Pancreas (tissue), 10 donors: ENCODE measurements at places on chromosomes 1 and 21. TPM values are rescaled to one million over a fixed set of nuclear protein-coding genes. Genes with fewer than 3 reads are reported as not detected.

The RGS5 gene
- 32.4 TPM for total RNA-seq

The TTC22 gene
- total RNA-seq: 8.6 TPM

DNA sequence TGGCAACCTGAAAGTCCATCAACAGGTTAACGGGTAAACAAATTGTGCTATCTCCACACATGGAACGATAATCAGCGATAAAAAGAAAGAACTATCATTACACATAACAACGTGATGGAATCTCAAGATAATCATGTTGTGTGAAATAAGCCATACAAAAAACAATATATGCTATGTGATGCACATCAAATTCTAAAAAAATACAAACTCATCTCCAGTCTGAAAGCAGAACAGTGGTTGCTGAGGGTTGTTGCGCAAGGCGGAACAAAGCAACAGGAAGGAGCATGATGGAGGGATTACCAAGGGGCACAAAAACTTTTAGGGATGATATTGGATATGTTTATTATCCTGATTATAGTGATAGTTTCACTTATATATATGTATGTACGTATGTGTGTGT lies 324.8 kb downstream of the VAV3 start:
- H3K36me3 ChIP-seq: no peaks in the 10 kb centered on the region
- no peaks in the 10 kb centered on the region for H3K27me3 ChIP-seq
- H3K27ac ChIP-seq: no peak overlapping the region
- DNase-seq: no peak

- no peaks in the 10 kb centered on the region for H3K4me1 ChIP-seq
- no peaks in the 10 kb centered on the region for H3K27me3 ChIP-seq
- no peak overlapping the region for H3K27ac ChIP-seq
- no peak for DNase-seq
- peaks cover 4% of the 10 kb centered on the region for H3K36me3 ChIP-seq
- no peak overlapping the region for H3K4me3 ChIP-seq
Observed at GRCh38 chr1:243351337-243351736, 95.5 kb downstream of the SDCCAG8 start.

DNA sequence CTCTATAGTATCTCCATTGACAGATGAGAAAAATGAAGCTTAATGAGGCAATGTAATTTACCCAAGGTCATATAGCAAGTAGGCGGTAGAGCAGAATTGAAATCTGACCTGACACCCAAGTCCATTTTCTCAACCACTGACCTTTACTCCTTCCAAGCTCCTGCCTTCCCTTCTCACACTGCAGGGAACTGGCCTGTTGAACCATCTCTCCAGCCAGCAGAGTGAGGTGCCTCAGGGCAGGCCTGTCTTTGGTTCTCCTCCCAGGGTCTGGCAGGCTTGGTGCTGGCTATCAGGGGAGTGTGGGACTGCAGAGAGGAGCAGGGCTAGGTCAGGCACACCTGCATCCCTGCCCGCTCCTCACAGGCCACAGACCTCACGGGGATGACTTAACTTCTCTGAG lies 126.8 kb downstream of the BEND5 start:
- no peaks in the 10 kb centered on the region for H3K27me3 ChIP-seq
- H3K4me3 ChIP-seq: no peak overlapping the region
- H3K4me1 ChIP-seq: no peaks in the 10 kb centered on the region
- no peak overlapping the region for H3K27ac ChIP-seq
- H3K36me3 ChIP-seq: no peaks in the 10 kb centered on the region
- DNase-seq: no peak

The CLCNKA gene
- total RNA-seq: 1.4 TPM

DNA sequence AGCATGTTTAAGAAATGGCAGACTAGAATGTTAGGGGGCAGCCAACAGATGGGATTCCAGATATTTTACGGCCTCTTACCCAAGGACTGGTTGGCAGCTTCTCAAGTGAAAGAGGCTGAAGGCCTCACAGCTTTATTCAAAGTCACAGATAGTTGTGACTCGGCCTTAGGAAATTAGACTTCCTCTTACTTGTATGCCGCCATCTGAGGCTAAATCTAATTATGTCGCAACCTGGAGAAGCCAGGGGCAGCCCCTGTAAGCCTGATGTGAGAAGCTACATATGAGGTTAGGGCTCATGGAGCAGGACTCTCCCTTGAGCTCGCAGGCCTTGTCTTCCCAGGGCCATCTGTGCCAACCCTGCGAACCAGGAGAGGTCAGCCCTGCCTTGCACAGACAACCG lies 352.5 kb downstream of the HHAT start:
- H3K4me3 ChIP-seq: no peak overlapping the region
- H3K4me1 ChIP-seq: no peaks in the 10 kb centered on the region
- no peaks in the 10 kb centered on the region for H3K27me3 ChIP-seq
- no peak overlapping the region for H3K27ac ChIP-seq

DNA sequence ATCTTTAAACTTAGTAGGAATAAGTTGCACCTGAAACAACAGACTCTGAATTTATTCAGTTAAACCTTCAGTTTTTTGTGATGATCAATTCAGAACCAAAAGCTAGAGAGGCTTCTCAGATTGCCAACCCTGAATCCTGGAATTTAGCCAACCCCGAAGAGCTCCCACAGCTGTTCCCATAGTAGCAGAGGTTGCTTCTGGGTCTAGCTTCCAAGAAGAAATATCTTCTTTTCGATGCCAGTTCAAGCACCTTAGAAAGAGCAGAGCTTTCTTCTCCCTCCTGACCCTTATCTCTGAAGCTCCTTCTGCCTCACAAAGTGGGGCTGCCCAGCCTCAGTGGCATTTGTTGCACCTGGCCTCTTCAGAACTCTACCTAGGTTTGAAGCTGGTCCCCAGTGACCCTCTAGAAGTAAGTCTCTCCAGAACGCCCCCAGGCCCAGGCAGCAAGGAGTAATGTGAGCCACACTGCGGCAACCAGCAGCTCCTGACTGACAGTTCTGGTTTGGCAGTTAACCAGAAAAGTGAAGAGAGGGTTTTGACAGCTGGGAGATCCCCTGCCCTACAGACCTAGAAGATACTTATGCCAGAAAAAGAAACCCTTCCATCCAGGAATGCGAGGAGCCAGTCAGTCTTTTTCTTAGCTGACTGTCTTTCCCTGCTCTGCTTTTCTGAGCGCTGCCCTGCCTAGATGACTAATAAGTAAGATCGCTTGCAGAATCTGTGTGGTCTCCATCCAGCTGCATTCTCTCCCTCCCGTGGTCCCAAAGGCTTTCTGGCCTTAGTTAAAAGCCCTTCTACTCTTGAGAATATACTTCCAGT lies 165.9 kb downstream of the ADGRL4 start:
- DNase-seq: no peak
- no peak overlapping the region for H3K27ac ChIP-seq
- no peak overlapping the region for H3K4me3 ChIP-seq
- no peaks in the 10 kb centered on the region for H3K27me3 ChIP-seq
- H3K4me1 ChIP-seq: no peaks in the 10 kb centered on the region
- no peaks in the 10 kb centered on the region for H3K36me3 ChIP-seq

The SLAMF8 gene
- 1.7 TPM for total RNA-seq

DNA sequence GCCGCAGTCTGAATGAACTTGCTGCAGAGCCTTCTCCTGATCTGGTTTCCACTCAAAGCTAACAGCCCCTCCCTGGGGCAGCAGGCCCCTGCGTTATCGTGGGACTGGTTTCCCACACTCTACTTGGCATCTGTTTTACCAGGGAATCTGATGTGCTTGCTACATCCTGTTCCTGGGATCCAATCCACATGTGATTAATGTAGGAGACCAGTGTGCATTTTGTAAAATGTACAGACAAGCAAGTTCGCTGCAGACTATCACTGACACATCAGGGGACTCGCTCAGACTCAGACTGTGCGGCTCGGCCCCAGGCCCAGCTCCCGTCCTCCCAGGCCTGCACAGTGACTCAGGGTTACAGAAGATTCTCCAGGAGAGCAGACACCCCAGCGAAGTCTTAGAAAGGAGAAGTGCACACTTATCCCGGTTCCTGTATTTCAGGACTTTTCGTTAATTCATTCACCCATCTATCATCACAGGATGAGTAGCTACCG lies 340.1 kb downstream of the MATN1 start:
- H3K27ac ChIP-seq: no peak overlapping the region
- H3K36me3 ChIP-seq: no peaks in the 10 kb centered on the region
- no peak overlapping the region for H3K4me3 ChIP-seq
- H3K4me1 ChIP-seq: no peaks in the 10 kb centered on the region
- DNase-seq: no peak

DNA sequence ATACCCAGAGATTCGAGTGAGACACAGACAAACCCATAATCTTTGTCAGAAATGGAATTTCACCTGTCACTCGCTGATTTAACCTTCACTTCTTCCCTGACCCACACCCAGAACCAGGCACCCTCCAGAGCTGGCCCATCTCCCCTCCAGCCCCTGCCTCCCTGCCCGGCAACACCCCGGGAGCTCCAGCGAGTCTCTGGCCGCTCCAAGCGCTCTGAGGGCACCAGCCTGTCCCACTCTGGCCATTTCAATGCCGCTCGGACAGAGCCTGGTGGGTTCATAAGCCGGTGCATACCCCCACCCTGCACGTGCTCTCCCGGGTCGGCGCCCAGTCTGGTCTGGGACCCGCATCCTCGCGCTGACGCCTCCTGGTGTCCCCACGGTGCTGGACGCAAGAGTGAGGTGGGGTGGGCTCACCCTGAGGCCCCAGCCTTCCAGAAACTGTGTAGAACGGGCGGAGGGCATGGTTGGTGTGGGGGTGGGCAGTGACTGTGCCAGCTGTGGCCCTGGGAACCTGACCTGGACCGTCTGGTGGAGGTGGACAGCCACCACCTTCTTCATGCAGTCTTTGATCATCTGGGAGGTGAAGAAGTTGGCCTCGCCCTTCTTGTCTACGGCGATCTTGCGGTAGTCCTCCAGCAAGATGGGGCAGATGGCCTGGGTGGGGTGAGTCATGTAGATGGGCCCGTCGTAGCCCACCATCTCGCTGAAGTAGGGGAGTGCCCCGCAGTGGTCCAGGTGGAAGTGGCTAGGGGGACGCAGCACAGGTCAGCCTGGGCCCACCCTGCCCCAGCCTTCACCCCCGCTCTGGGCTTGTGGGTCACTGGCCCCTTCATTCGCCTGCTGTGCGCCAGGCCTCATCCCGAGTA lies 5.4 kb downstream of the INTS11 start:
- H3K4me1 ChIP-seq: peaks cover 6% of the 10 kb centered on the region
- no peak overlapping the region for H3K27ac ChIP-seq
- H3K36me3 ChIP-seq: peaks cover 16% of the 10 kb centered on the region
- H3K4me3 ChIP-seq: no peak overlapping the region
- DNase-seq: no peak

DNA sequence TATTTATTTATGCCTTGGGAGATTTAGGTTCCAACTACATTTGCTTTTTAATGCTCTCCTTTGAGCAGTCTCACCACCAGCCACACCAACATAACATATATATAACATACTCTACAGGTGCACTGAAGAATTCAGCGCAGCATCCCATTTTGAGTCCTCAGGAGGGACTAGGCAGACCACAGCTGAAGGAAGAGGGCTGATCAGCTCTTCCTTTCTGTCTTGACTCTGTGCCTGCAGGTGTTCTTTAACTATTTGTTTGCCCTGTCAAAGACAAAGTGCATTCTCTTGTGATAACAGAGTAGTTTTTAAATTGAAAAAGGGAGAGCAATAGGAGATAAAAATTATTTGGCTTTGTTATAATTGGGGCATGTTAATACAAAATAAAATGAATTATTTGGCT lies 17.0 kb downstream of the HIPK1 start:
- DNase-seq: no peak
- H3K36me3 ChIP-seq: peaks cover 3% of the 10 kb centered on the region
- no peaks in the 10 kb centered on the region for H3K27me3 ChIP-seq
- no peak overlapping the region for H3K27ac ChIP-seq
- H3K4me3 ChIP-seq: no peak overlapping the region

DNA sequence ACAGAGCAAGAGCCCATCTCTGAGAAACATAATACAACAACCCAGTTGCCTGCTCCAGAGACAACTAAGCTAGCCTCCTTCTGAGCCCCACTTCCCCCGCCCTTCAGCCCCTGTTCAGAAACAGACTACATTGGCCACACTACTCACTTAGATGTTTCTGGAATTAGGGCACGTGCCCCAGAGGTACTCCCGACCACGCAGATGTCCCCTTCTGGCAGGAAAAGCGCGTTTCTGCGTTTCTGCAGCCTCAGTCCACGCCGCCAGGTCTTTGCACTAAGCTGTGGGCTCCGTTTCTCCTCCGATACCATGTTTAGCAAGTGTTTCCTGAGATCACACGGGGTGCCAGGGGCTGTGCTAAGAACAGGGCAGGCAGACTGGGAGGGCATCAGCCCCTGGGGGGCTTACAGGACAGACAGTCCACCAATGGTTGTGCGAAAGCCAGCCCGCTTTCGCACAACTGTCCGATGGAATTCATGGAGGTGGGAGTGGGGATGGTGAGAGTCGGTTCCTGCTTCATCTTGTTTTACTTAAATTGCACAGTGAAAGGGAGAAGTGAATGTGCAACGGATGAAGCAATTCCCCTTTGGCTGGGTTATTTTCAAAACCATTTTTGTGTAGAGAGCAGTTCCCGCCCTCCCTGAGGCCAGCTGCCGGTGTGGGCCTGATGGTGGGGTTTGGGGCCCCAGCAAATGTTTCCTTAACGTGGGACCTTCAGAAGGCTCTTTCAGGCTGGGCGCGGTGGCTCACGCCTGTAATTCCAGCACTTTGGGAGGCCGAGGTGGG lies 2.7 kb downstream of the PIK3CD start:
- peaks cover 10% of the 10 kb centered on the region for H3K27me3 ChIP-seq
- H3K36me3 ChIP-seq: no peaks in the 10 kb centered on the region
- H3K4me3 ChIP-seq: no peak overlapping the region
- H3K4me1 ChIP-seq: no peaks in the 10 kb centered on the region

DNA sequence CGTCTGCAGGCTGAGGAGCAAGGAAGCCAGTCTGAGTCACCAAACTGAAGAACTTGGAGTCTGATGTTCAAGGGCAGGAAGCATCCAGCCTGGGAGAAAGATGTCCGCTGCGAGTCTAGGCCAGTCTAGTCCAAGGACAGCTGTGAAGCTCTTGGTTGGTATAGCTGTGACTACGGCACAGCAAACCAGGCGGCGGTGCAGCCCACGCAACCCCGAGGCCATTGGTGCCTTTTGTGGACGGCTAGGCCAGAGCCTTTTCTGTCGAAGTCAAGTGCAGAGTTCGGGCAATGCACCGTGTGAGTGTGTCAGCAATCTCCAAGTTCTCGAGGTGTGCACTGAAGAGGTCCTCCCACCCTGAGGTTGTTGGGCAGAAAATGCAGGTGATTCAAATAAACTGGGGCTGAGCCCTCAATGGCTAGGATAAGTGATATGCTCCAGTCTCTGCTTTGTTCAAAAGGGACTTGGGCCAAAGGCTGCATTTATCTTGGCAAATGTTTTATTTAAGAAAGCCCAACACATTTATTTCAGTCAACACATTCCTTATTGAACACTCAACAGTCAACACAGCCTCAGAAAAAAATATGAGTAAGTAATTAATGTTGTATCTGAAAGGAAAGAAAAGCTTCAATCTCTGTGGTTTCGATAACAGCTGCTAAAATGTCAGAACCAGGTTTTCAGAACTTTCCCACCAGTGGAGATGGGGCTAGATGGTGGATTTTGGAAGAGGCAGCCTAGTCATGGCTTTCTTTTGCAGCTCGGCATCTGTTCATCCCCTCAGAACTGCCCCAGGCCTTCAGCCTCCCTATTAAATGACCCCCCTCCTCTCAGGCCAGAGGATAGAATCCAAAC lies 78.1 kb upstream of the COX20 start:
- no peaks in the 10 kb centered on the region for H3K27me3 ChIP-seq
- no peaks in the 10 kb centered on the region for H3K36me3 ChIP-seq
- no peak for DNase-seq

GRCh38 chr1:27536767-27537166 lies 46.8 kb upstream of the WASF2 start:
- no peak for DNase-seq
- H3K36me3 ChIP-seq: no peaks in the 10 kb centered on the region
- H3K27ac ChIP-seq: no peak overlapping the region
- H3K4me3 ChIP-seq: no peak overlapping the region
- H3K27me3 ChIP-seq: no peaks in the 10 kb centered on the region
- H3K4me1 ChIP-seq: peaks cover 4% of the 10 kb centered on the region
